ENCODE measurements at places on chromosomes 11 and 22.

DNA sequence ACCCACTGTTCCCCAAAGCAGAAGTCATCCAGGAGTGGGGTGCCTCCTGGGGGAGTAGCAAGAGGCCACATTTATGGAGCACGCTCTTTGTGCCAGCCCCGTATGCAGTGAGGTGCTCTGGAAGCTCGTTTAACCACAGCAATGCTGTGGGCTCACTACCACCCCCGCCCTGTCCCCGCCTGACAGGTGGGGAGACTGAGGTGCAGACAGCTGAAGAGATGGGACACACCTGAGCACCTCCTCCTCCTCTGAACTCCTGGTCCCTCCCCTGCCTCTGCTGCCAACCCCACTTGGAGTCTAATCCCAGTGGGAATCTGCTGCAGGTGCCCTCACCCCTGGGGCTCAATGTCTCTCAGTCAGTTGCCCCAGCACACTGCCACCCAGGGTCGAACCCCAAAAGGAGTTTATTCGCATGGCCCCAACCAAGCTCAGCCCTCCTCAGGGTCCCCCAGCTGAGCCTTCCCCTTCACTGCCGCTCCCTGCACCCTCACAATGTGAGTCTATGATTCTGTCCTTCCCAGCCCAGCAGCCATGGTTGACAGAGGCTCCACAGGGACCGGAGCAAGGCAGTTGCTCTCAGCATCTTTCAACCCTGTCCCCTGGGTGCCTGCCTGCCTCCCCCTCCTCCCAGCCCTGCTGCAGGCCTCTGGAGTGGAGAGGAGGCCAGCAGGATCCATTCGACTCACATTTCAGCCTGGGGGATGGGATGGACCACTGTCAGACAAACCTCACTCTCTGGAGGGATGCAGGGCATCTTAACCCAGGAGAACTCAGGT lies 13.3 kb upstream of the BCR start:
- no peak for DNase-seq

DNA sequence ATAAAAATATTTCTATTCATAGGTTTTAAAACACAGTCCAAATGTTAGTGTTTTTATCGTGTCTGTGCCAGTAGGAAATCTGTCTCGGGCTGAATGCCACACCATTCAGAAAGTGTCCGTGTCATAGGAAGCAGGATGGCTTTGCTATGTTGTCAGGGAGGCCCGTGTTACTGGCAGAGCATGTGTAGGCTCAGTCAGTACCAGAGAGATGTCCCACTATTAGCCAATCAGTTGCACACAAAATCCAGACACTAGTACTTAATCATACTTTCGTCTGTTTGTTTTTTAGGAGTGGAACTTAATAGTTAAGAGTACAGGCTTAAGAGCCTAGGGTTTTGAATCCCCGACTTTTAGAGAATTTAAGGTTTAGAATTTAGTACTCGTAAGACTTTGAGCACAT lies 30.2 kb upstream of the SYN3 start:
- no peak for DNase-seq

GRCh38 chr11:116239247-116239646 lies 533.5 kb downstream of the BUD13 start:
- DNase-seq, result no peak

GRCh38 chr11:78420255-78420764 lies 2.7 kb upstream of the GAB2 start:
- peak; percentile 30 for DNase-seq

GRCh38 chr22:32697331-32697995 lies 104.0 kb upstream of the TIMP3 start:
- no peak for DNase-seq

DNA sequence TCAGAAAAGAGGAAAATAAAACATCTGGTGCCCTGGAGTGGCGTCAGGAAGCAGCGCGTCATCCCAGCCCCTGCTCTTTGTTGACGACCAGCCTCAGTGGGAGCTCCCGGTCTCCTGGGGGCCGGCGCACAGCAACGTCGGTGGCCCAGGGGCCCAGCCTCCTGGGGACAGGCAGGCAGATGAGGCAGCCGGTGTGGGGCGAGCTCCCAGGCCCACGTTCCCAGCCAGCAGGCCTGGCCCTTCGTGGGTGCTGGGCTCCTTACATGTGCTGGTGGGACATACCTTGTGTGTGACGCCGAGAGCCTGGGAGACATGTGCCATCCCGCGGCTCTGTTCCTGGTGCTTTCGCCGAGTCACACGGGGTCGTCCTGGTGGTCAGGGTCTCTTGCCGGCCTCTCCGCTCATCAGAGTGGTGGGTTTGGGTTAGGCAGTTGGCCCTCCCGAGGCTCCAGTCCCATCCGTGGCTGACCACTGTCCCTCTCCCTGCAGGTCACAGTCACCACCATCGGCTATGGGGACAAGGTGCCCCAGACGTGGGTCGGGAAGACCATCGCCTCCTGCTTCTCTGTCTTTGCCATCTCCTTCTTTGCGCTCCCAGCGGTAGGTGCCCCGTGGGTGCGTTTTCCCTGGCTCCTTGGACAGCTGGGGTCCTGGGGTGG lies 116.7 kb downstream of the KCNQ1OT1 start:
- peak; percentile 0 for DNase-seq

DNA sequence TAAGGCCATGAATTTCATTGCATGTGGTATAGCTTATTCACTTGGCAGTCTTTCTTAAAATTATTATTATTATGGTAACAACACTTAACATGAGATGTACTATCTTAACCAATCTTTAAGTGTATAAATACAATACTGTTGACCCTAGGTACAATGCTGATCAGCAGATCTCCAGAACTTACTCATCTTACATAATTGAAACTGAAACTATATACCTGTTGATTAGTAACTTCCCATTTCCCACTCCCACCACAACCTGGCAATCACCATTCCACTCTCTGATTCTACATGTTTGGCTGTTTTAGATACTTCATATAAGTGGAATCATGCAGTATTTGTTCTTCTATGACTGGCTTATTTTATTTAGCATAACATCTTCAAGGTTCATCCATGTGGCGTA lies 150.2 kb upstream of the POU2AF2 start:
- no peak for DNase-seq

- no peak for DNase-seq
These were observed 89.2 kb downstream of the RTL6 start for GRCh38 chr22:44408829-44409192.

DNA sequence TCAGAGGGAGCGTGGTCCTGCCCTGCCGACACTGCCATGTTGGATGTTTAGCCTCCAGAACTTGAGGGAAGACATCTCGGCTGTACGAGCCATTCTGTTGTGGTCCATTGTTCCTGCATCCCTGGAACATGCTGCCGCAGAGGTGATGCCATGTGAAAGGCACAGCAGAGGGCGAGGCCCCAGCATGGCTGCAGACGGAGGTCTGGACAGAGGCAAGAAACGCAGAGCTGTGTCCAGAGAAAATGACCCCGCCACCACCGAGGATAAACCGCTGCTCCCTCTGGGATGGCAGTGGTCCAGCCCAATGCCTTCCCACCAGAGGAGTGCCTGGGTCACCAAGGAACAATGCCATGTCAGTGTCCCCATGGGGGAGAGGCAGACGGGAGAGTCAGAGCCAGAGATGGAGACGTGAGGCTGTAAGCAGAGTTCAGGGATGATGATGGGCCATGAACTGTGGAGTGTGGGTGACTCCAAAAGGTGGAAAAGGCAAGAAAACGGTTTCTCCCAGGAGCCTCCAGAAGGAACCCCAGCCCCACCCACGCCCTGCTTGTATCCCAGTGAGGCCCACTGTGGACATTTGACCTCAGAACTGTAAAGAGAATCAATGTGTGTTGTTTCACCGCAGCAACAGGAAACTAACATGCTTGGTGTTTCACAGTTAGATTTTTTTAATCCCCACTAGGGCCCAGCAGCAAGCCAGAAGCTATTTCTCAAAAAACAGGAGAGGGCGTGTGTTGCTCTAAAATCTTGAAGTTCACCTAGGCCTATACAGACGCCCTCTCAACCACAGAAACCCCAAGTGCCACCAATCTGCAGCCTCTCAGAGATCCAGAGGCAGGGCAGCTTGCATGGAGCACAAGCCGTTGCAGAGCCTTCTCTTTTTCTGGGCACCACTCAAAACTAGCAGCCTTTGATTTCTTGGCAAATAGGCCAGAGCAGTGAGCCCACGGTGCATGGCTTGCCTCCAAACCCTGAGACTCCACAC lies 1422.9 kb downstream of the TBC1D22A start:
- DNase-seq, result no peak

- DNase-seq, result no peak
These were observed 2.8 kb upstream of the OAF start for GRCh38 chr11:120208001-120208441.

GRCh38 chr22:49021131-49021925 lies 806.3 kb downstream of the BRD1 start:
- DNase-seq, result no peak

DNA sequence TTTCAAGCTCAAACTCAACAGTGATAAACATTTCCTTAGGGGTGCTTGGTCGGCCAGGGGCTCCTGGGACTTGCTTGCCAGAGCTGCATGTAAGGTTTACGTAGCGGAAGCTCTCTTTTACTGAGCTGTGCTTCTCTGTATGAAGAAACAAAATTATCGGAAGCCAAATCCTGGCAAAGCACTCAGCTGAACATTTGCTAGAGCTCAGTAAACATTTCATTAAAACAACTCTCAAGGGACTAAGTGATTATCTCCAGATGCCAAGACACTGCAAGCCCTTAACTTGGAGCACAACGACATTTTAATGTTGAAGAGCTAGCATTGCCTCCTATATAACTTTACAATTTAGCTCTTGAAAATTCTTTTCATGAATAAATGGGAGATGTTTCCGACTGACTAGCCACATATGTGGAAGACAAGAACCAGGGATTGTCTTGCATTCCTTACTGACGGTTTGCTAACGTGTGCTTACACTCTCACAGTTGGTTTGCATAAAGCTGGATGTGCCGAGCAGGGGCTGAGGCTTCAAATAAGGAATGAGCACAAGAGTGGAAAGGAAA lies 43.4 kb downstream of the SCUBE2 start:
- DNase-seq, result no peak

GRCh38 chr22:27875951-27876350 lies 43.1 kb downstream of the PITPNB start:
- DNase-seq, result no peak

GRCh38 chr11:6203327-6203726 lies 2.0 kb upstream of the C11orf42 start:
- no peak for DNase-seq

- no peak for DNase-seq
These were observed 2.9 kb downstream of the CFAP68 start for GRCh38 chr11:111882202-111882601.

GRCh38 chr11:34302046-34302921 lies 55.5 kb downstream of the ABTB2 start:
- no peak for DNase-seq

DNA sequence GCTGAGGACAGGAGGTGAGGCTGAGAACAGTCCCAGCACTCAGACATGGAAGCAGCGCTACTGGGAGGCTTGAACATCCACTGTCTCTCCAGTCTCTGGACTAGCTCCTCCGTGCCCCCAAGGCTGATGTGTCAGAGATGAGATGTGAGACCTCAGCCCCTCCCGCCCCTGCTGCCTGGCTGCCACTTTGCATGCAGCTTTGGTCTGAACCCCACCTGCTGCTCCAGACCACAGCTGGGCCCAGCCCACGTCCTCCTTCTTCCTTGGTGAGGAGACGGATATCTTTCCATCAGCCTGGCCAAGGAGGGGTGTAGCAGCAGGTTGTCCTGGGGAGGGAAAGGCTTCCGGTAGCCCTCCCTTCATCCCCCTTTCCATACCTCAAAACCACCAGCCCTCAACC lies 148.0 kb upstream of the B3GAT1 start:
- no peak for DNase-seq

DNA sequence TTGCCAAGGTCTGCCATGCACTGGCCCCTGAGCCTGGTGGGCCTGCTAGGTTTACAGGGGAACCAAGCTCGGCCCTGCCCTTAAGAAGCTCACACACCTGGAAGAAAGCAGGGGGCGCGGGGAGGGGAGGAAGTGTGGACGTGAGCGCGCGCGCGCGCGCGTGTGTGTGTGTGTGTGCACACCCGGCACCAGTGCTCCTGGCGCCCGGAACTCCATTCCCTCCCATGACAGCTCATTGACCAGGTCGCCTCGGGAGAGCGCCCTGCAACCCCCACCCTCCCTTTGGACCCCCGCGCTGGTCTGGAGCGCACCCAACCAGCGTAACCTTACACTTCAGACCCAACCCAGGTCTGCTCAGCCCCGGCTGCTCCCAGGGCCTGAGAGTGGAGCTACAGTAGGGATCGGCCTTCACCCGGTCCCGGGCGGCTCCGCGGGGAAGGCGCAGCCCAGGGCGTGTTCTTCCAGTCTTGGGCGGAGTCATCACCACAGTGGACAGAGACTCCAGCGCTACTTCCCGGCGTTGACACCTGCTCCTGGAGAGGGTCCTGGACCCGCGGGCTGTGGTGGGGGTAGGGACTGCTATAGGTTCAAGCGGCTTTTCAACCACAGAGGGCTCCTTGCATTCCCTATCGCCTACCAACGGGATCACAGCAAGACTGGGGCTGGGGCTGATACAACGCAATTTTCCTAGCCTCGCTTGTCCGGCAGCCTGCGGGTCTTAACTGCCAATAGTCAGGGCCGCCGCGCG lies 1.5 kb downstream of the GALNT18 start:
- no peak for DNase-seq

DNA sequence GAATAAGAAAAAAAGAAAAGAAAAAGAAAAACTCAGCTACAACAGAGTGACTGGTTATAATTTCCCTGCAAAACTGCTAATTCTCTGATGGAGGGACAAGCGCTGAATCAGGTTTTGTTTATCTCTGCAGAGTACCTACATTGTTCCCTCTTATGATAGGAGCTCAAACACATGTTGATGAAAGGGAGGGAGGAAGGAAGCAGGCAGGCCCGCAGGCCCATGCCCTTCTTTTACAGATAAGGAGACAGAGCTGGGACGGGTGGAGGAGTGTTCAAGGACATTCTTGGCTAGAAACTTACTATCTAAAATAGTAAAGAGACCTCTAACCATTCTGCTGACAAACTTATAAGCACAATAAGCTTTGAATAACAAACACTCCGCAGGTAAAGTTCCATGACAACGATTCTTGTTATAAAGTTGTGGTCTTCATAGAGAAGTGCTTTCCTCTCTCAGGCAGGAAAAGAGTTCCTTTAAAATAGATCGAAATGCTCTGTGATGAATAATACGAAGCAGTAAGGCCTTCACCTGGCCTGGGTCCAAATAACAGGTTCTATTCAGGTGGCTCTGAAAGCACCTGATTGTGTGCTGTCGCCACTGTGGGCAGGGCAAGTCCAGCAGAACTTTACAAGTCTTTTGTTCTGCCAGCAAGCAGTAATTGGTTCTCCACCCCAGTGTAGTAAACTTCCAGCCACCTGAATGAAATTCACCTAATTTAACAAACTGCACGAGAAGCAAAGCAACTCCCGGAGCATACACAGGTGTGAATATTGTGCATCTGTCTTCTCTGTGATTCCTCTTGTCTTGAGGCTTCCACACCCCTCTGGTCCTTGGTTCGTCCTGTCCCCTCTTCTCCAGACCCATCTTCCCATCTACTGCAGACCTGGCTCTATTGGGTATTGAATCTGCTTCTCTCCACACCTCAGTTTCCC lies 15.3 kb upstream of the MICAL2 start:
- no peak for DNase-seq

GRCh38 chr11:92588393-92588792 lies 363.8 kb downstream of the FAT3 start:
- no peak for DNase-seq

- DNase-seq, result no peak
These were observed 19.5 kb downstream of the CTSC start for GRCh38 chr11:88318017-88318416.

- no peak for DNase-seq
These were observed 67.2 kb downstream of the PPP2R1B start for GRCh38 chr11:111698852-111699559.
